ENCODE measurements at places on chromosomes 5 and 9.

- no peak for DNase-seq
Measured at GRCh38 chr5:128649192-128649591, 111.1 kb upstream of the FBN2 start.

DNA sequence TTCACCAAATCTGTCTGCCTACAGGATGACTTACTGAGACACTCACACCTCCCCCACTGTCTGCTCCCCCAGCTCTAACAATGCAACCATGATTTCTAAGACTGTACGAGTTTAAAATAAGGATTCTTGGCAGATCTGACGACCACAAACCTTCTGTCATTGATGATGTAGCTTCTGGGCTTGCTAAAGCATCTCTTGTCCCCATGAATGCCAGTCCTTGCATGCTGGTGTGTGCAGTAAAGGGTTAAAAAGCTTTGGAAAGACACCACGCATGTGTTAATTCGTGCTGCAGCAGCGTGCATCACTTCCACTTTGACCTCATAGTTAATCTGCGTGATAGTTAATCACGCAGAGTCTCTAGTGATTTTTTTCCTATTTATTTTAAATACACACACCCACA, 411 bp upstream of the GABRG2 start:
- DNase-seq, result no peak

GRCh38 chr9:125202846-125203618, 2.7 kb downstream of the RABEPK start:
- DNase-seq, result peak; percentile 73

GRCh38 chr5:179417016-179417415, 71.8 kb upstream of the ADAMTS2 start:
- DNase-seq, result no peak

GRCh38 chr9:16744394-16744793, 126.1 kb downstream of the BNC2 start:
- DNase-seq, result no peak

- no peak for DNase-seq
Measured at GRCh38 chr9:89902450-89903140, 297.8 kb downstream of the GADD45G start.
